Stimulated activated memory B cell treated with anti-CD40 and anti-IgM and Interleukin-4, amounts not matched to agents 10 μg/mL and 1 μg/mL and 100 μg/mL, for 72 hours (primary cell): ENCODE measurements at places on chromosomes 1 and 21.

DNA sequence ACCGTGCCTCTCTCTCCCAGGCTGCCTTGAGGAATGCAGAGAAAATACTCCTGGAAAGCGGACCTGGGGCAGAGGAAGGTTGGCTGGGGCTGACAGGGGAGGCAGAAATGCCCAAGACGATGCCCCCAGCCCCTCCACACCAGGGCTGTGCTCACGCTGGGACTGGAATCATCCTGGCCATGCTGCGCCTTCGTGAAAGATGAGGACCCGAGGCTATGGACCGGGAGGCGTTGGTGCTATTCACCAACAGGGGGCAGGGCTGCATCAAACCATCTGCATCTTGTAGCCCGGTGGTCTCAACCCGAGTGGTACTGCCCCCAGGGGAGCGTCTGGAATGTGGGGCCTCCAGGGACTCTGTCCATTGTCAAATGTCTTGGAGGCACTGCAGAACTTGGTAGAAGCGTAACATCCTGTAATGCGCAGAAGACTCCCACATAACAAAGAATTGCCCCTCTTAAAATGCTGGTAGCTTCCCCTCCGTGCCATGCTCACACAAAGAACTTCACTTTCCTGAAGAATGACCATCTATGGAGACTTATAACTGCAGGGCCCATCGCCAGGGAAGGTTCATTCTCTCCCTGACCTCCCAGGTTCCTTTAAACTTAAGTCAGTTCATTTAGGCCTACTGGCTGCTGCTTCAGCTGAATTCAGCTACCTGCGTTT is 251.2 kb downstream of the RRAGC start:
- ATAC-seq, result no peak

DNA sequence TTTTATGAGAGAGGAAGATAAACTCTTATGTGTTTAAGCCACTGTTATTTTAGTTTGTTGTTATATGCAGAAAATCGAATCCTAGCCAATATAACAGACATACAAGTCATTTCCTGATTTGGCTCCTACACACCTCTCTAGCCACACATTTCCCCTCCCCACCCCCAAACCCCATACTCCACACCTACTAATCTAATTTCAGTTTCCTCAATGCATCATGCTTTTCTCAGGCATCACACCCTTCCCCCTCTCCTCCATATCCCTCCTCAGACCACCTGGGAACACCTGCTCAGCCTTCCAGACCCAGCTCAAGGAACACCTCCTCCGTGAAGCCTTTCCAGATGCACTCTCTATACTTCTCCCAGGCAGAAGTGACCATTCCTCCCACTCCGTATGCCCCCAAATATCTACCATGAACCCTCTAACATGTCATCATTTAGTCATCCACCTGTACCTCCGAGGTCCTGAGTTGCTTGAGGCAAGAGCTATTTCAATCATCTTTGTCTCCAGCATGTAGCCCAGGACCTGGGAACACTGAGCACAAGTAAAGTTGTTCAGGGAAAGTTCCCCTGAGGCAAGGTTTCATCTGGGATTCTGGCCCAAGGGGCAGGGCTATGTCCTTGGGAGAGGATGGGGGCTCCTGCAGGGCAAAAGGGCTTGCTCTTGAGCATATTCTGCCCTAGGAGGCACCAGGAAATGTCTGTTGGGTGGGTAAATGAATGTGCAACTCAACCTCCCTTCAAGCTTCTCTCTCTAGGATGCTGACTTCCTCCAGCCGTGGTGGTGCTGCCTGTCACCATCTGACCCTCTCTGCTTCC is 126.8 kb downstream of the HIVEP3 start:
- ATAC-seq, result no peak

GRCh38 chr1:77139389-77139788 is 79.8 kb downstream of the PIGK start:
- ATAC-seq, result no peak

GRCh38 chr1:149936992-149937705 is 470 bp upstream of the MTMR11 start:
- ATAC-seq, result no peak

DNA sequence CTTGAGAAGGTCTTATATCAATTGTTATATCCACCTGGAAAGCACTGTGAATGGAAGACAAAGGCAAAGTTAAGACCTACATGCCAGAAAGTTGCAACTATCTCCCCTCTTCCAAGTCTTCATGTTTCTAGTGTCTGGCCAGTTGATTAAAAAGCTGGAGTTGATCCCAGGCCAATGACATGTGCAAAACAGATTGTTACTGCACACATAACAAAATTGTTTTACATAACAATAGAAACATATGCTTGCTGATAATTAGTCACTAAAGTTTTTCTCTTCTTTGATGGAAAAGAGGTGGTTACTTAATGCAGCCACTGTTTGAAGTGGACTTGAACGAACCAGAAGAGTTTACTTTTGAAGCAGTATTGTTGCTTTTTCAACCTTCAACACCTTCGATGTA is 158.2 kb downstream of the TGFBR3 start:
- no peak for ATAC-seq

GRCh38 chr1:63663301-63663700 is 70.1 kb downstream of the PGM1 start:
- no peak for ATAC-seq

- no peak for ATAC-seq
Observed at GRCh38 chr1:198641501-198641900, 2.7 kb downstream of the PTPRC start.

DNA sequence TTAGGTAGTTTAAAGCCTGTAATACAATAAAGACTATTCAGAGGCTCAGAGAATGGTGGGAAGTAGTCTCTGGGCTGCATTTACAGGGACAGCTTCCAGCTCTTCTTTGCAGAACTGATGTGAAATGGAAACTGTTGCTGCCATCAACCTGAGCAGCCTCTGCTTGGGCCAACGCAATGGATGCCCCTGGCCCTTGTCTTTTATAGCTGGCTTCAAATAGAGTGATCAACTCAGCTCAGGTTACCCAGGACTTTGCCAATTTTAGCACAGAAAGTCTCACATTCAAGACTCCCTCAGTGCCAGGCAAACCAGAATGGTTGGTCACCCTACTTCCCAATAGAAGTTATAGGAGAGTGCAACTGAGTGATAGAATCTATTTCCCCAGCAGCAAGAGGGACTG is 18.1 kb upstream of the GALNT2 start:
- ATAC-seq, result no peak

DNA sequence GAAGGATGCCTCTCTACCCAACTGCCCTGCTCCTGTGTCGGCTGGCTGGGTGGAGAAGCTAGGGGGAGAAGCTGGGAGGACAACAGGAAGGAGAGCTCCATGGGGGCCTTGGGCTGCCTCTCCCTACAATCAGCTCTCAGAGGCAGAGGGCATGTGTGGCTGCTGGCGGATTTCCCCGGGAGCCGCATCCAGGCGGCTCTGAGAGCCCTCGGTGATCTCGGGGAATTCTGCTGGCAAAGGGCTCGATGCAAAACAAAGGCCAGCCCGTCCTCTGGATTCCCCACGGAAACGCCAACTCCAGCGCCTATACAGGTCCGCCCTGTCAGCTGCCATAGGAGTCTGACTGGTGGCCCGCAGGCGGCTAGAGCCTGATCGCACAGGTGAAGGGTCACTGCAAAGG is 26.4 kb upstream of the EVA1B start:
- no peak for ATAC-seq

DNA sequence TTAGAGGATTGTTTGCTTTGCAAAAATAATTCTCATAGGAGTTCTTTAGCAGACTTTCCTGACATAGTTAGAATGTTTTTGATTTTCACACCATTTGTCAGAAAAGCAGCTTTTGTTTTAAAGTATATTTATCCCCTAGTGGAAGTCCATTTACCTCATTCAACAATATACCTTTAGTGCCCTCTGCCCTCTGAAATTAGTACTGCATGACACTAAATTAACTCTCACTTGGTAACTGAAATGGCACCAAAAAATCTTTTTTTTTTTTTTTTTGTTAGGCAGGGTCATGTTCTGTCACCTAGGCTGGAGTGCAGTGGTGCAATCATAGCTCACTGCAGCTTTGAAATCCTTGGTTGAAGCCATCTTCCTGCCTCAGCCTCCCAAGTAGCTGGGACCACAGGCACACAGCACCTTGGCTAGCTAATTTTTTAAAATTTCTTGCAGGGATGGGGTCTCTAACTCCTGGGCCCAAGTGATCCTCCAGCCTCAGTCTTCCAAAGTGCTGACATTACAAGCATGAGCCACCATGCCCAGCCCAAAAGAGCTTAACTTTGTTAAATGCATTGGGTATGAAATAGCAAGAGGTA is 13.6 kb downstream of the LRRC42 start:
- ATAC-seq, result no peak
